Activated B cell treated with CpG ODN at 0.5 μM for 24 hours (primary cell): ENCODE measurements at places on chromosomes 5 and 9. TPM values are rescaled to one million over a fixed set of nuclear protein-coding genes. Genes with fewer than 3 reads are reported as not detected.

GABRA6 gene
- not detected in 2 replicates for total RNA-seq

ADAMTSL1 gene
- total RNA-seq, result not detected in 2 replicates

FKTN gene
- total RNA-seq, result 16.8 and 17.5 TPM in 2 replicates

NTNG2 gene
- 2.1 and 3.1 TPM in 2 replicates for total RNA-seq

KLHL9 gene
- 13.1 and 13.8 TPM in 2 replicates for total RNA-seq

PCDHA1 gene
- total RNA-seq, result not detected in 2 replicates

PCDHA9 gene
- not detected in 2 replicates for total RNA-seq

GARIN3 gene
- total RNA-seq, result not detected in 2 replicates

PCDHGA3 gene
- total RNA-seq, result 0.20 and 0.51 TPM in 2 replicates

- no peak for DNase-seq
Observed at GRCh38 chr9:68755752-68756151, 50.7 kb downstream of the PIP5K1B start.

- no peak for DNase-seq
Observed at GRCh38 chr9:108073823-108074222, 584.3 kb upstream of the KLF4 start.

DNA sequence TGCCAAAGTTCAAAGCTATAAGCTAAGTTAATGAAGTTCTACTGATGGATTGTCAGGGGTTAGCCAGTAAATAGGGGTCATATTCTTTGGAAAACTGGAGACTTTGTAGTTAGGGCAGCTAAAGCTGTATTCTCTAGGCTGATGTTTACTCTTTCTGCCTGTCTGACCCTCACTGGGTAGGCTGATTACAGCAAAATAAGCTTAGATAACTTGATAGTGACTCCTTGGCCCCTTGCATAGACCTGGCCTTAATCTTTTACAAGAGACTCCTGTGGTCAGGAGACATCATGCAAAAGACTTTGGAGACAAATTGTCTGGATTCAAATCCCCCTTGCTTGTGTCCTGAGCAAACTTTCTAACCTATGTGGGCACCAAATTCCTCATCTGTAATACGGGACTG is 314.4 kb upstream of the MSX2 start:
- no peak for DNase-seq

- no peak for DNase-seq
Observed at GRCh38 chr5:75037106-75037505, 15.3 kb downstream of the GCNT4 start.

GRCh38 chr9:105967797-105968196 is 273.5 kb downstream of the TMEM38B start:
- DNase-seq, result no peak

DNA sequence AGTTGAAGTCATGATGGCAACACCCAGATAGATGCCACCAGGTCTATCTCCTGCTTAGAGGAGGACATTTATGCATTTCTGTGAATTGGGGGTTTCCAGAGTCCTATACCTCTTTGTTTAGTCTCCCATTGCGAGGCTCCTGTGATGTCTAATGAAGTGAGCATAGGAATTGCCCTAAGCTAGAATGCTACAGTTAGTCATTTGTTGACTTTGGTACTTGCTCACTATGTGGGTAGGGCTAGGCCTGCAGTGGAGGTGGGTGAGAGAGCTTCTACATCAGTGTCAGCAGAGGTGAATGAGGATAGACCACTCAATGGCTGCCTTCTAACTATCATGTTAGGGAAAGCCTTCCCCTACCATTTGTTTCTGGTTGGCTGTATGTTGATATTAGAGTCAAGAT is 173.3 kb upstream of the POC5 start:
- no peak for DNase-seq

DNA sequence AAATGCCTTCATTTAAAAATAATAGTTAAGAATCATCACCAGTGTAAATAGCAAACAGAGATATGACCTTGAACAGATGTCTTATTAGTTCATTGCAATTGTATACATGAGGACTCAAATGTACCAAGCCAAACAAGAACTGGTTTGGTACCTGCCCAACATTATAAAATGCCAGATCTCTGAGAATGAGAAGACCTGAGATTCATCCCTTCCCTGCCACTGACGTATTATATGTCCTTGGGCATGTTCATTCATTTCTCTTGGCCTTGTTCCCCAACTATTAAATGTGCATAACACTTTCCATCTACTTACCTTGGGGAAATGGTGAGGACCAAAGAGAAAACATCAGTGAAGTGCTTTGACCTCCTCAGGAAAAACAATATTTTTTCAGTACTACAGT is 33.6 kb upstream of the ERBIN start:
- DNase-seq, result no peak

DNA sequence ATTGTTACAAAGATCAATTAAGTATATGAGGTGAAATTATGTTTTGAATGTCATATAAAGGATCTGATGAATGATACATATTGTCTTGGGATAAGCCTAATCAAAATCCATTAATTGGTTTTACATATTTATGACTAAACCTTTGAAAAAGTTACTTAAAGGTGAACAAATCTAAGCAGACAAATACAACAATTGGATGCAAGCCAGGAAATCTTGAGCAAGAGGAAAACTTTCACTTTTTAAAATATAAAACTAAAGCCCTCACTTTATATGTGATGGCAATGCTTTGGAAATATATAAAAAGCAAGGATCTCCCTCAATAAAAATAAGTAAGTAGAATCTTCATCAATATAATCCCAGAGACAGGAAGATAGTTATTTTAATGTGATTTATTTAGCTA is 80.1 kb downstream of the EDIL3 start:
- no peak for DNase-seq
